ENCODE measurements at places on chromosomes 2 and 18. TPM values are rescaled to one million over a fixed set of nuclear protein-coding genes. Genes with fewer than 3 reads are reported as not detected.

Gene CYBRD1
- total RNA-seq = 1.9 TPM

Gene FOXD4L1
- total RNA-seq = 0.57 TPM

GRCh38 chr18:7089369-7089768 is 28.2 kb downstream of the LAMA1 start:
- no peak for ATAC-seq

DNA sequence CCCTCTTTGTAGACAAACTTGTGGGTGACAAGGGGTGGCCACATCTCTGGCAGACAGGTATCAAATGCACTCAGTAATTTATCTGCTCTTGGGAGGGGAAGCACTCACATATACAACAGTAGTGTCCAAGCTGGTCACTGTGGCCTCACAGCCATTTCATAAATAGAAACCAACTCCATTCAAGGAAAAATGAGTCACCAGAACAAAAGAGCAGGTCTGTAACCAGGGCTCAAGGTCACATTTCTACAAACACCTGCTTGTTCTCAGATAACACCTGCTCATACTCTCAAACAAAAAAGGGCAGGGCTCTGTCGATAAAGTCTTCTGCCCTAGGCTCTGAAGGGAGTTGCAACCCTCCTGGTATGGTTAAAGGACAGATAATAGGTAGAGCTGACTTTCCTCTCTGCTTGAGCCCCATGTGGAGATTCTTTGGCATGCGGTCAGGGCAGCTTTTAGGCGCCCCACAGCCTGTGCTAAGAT is 459.0 kb downstream of the BCL11A start:
- no peak for ATAC-seq

Gene OXER1
- 0.71 TPM for total RNA-seq

- no peak for ATAC-seq
Measured at GRCh38 chr2:215965532-215966165, 47.7 kb downstream of the MREG start.

- ATAC-seq = peak; percentile 43
Measured at GRCh38 chr2:151922845-151923666, 94.8 kb upstream of the ARL5A start.

- peak; percentile 50 for ATAC-seq
Measured at GRCh38 chr18:51802569-51803428, 537.2 kb upstream of the DCC start.

GRCh38 chr2:158748926-158749590 is 46.1 kb upstream of the DAPL1 start:
- no peak for ATAC-seq

DNA sequence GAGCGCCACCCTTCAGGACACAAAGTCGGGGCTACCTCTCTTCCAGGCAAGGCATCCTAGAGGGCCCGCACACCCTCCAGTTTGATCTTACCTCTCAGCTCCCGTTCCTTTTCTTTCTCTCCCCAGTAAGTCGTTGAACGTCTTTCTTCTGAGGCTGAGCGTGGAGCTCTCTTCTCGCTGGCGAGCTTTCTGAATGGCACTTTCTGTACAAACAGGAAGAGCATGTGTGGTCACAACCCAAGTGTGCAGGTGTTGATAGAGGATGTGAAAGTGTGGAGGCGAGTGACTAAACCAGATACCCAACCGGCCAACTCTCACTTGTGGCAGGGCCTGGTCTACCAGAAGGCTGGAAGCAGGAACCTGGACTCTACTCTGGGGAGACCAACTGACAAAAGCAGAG is at the start of gene AFF3:
TSS of gene AFF3 (minus strand) at position 198 of the 400 bp plus-strand sequence. CDS start 38,136 bp downstream, outside the sequence.
- no peak for ATAC-seq

DNA sequence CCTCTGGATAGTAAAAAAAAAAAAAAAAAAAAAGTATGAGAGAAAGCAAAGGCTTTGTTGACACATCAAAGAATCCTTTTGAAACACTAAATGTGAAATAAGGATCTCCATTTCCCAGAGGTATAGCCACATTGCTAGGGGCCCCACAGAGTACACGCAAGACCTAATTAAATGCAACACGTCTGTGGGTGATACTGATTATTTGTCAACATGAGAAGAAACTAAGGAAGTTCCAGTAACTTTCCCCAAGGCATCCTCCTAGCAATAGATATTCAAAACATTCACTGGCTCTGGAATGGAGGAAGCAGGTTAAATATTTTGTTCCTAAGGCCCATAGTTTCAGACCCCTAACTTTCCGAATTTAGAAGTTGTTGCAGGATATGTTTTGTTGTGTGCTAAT is 24.6 kb upstream of the EPB41L3 start:
- no peak for ATAC-seq

GRCh38 chr2:235640926-235641723 is 147.3 kb downstream of the AGAP1 start:
- ATAC-seq = no peak

GRCh38 chr2:72090271-72090720 is 57.4 kb downstream of the CYP26B1 start:
- no peak for ATAC-seq

DNA sequence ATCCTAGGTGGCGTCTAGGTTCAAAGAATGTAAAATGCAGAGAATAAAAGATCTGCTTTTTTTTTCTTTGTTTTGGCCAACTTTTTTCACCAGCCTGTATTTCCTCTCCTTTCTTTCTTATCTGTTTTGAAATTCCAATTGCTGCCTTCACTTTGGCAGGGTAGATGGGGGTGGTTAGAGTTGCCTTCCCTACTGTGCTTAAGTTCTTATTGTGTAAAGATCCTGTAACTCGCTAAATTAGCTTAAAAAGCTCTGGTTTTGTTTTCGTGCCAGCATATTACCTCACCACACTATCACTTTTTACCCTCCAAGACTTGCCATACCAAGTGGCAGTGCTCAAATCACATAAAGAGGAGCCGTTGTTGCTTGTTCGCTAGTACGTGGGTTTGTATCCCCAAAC is 921.7 kb downstream of the DPP10 start:
- no peak for ATAC-seq

- ATAC-seq = no peak
Measured at GRCh38 chr2:232058063-232058877, 96.8 kb downstream of the DIS3L2 start.

GRCh38 chr2:207239754-207240494 is 74.2 kb upstream of the KLF7 start:
- no peak for ATAC-seq

Gene CCDC85A
- total RNA-seq = 0.79 TPM

DNA sequence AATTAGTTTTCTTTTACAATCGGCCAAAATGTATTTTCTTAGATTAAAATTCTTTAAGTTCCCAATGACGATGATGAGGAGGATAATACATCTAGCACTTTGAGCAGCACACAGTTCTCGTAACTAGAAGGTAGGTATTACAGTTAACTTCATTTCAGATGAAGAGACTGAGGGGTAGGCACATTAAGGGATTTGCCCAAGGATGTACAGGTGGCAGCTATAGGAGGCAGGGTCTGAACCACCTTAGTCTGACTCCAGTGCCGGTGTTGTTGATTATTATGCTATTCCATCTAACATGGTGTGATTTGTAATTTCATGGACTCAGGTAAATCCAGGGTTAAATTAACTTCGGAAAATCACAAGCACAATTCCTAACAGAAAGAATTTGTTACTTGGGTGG is 1.1 kb downstream of the CD28 start:
- no peak for ATAC-seq

GRCh38 chr18:36409779-36410178 is 112.3 kb downstream of the FHOD3 start:
- ATAC-seq = no peak

DNA sequence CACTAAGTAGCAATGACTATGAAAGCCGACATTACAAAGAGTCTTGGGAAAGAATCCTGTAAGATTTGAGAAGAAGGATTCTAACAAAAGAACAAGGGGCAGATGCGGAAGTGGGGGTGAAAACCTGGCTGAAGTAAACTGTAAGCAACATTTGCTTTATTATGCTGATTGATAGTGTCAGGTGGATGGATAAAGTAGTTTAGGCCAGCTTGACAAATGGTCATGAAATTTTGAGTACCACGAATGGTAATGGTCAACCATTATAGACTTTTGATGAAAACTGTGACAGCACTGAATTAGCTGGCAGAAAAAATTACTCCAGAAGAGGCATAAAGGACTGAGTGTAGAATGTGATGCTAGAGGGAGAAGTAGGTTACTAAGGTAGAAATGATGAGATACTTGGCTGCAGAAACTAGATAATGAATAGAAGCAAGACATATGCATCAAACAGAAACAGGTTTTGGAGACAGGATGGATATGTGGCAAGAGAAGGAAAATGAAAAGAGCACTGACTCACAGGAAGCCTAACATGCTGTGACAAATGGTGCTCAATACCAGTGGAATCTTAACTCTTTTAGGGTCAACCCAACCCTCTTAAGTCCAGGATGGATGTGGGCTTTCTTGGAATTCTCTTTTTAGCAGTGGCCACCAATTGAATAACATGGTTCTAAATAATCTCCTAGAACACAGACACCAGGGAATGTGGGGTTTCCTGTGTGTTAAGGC is 6.8 kb downstream of the THUMPD2 start:
- ATAC-seq = no peak

Gene SERPINB4
- 0.99 TPM for total RNA-seq

Gene SLC40A1
- 4.0 TPM for total RNA-seq

Gene SCN7A
- total RNA-seq = 0.15 TPM

DNA sequence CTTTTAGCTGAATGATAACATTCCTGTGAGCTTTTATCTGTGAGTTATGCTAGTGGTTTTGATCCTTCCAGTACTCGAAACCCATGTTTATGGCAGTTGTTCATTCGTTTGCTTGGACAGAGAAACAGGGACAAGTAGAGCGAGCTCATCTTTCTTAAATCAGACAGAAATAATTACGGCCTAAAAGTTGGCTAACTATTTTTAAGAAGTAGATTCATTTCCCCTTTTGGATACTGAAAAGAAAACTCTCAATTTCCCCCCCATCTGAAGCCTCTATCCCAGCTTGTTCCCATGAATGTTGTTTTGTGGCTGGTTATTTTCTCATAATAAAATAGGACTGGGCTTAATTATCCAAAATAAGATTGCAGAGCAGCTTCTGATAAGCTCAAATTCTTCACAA is 67.1 kb downstream of the ANTXR1 start:
- ATAC-seq = no peak

- peak; percentile 70 for ATAC-seq
Measured at GRCh38 chr2:235754357-235755207, 260.7 kb downstream of the AGAP1 start.

Gene SLC35F5
- 42.0 TPM for total RNA-seq

GRCh38 chr2:193476171-193476800 is 1281.6 kb upstream of the TMEFF2 start:
- ATAC-seq = no peak

Gene PMS1
- 22.6 TPM for total RNA-seq

- peak; percentile 47 for ATAC-seq
Measured at GRCh38 chr2:118224895-118225311, 136.6 kb downstream of the INSIG2 start.

Gene LINC00305
- total RNA-seq = not detected

- ATAC-seq = no peak
Measured at GRCh38 chr2:199684832-199685231, 166.2 kb downstream of the FTCDNL1 start.

DNA sequence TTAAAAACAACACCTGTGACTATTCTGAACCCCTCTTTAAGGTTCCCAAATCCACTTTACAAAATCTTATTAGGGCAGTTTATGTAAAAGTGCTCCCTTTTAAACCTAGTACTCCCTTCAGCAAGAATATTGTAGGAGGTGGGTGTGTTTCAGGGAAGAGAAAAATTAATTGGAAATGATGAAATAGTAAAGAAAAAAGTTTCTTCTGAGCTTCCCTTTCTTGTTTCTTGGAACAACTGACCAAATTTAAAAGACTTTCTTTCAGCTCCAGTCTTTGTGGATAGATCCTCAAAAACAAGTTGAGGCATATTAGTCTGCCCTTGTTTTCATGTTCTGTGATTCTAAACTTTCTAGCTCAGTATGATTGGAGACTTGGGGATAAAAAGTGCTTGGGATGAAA is 3.0 kb downstream of the VWA3B start:
- ATAC-seq = no peak

GRCh38 chr2:170924969-170925368 is 4.1 kb upstream of the GORASP2 start:
- no peak for ATAC-seq

GRCh38 chr2:226431288-226431948 is 368.2 kb downstream of the IRS1 start:
- ATAC-seq = no peak

Gene MAPK4
- 10.6 TPM for total RNA-seq

Gene IL1RN
- total RNA-seq = not detected

- ATAC-seq = no peak
Measured at GRCh38 chr2:6398421-6398820, 467.3 kb downstream of the CMPK2 start.

Gene DUSP2
- 0.53 TPM for total RNA-seq

DNA sequence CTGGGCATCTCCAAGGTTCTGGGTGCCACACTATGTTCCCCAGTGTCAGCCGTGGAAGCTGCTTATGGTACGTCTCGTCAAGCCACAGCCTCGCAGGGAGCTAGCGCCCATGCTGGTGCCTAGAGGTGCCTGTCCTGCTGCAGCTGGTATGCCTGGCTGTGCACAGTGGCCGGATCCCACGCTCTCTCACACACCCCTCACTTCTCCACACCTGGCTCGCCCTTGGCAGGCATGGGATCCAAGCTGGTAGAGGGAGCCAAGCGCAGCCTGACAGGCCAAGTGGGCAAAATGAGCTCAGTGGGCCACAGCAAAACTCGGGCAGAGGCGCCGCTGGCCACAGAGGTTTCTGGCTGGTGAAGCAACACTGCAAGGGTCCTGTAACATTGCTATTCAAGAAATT is 156.1 kb upstream of the RBMS1 start:
- no peak for ATAC-seq

- no peak for ATAC-seq
Measured at GRCh38 chr2:182864949-182865570, 1.4 kb downstream of the FRZB start.

Gene SRD5A2
- 0.19 TPM for total RNA-seq

Gene SKOR2
- not detected for total RNA-seq

- ATAC-seq = peak; percentile 46
Measured at GRCh38 chr2:61727746-61728145, 126.1 kb downstream of the FAM161A start.

Gene CHRND
- 0.62 TPM for total RNA-seq

DNA sequence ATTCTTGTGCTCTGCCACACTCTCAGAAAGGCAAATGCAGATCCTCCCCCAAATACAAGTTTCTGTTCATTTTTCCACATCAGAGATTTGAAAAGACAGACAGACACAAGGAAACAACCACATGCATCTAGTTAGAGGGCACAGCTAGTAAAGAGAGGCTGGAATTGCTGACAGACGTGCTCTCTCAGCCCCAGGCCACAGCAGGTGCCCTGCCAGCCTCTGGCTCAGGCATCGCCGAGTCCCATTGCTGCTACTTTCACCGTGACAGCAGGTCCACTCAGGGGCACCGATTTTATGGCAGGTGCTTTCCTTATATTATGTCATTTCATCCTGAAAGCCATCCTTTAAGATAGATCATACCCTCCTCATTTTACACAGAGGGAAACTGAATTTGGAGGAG is 507.5 kb downstream of the EIPR1 start:
- no peak for ATAC-seq

DNA sequence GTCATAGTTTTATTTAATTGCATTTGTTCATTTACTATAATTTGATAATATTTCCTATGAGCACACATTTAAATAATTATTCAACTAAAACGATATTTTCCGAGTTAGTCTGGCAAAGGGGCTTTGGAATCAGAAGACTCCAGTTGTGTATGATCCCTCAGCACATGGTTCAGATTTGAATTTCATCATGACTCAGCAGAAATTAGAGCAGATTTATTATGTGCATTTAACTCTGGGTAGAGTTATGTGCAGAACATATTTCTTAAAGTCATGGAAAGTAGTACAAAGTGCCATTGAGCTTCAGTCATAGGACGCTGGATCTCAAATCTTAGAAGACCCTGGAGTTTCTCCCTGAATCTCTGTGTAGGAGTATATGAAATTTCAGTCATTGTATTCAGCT is 106.7 kb downstream of the ADCYAP1 start:
- ATAC-seq = no peak

Gene ARMC9
- total RNA-seq = 24.0 TPM

All from motor neuron (in vitro differentiated cells).